Glomerular endothelial cell (primary cell): ENCODE measurements at places on chromosomes 12 and 14. TPM values are rescaled to one million over a fixed set of nuclear protein-coding genes. Genes with fewer than 3 reads are reported as not detected.

The ISCU gene
- 106 and 164 TPM in 2 replicates for total RNA-seq

DNA sequence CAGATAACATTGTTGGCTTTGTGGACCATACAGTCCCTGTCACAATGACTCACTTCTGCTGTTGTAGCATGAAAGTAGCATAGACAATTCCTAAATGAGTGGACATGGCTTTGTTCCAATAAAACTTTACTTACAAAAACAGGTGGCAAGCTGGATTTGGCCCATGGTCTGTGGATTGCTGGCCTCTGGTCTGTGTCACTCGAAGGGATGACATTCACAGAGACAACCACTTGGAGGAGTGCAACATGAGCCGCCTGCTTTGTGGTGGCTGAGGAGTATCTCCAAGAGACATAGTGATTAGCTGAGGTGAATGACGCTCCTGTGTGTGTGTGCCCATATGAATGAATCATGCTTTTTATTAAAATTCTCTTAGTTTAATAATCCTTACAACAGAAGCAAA, 81.3 kb upstream of the NRXN3 start:
- DNase-seq = no peak

The ETFBKMT gene
- total RNA-seq = 2.2 and 2.6 TPM in 2 replicates

- DNase-seq = no peak
These were observed 3.9 kb upstream of the ENDOU start for GRCh38 chr12:47729233-47729632.

DNA sequence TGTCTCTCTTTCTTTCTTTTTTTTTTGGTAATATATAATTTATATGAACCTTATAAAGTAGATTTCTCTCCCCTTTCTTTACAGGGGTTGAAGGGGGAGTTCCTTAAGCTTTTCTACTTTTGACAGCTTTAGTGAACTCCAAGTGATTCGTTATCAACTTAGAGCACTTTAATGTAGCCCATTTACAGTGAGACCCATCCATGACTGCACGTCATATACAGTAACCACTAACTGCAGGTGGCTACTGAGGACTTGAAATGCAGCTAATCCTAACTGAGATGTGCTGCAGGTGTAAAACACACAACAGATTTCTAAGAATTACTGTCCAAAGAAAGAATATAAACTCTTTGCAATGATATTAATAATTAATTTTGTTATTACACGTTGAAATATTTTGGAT, 582 bp downstream of the LRRIQ1 start:
- no peak for DNase-seq

GRCh38 chr12:31393004-31393550, 67.1 kb upstream of the SINHCAF start:
- no peak for DNase-seq

The PTCSC3 gene
- not detected in 2 replicates for total RNA-seq
